ENCODE measurements at places on chromosomes 5 and 9.
A peak's percentile ranks its signal among the peaks of the same experiment; 100 is the strongest.

DNA sequence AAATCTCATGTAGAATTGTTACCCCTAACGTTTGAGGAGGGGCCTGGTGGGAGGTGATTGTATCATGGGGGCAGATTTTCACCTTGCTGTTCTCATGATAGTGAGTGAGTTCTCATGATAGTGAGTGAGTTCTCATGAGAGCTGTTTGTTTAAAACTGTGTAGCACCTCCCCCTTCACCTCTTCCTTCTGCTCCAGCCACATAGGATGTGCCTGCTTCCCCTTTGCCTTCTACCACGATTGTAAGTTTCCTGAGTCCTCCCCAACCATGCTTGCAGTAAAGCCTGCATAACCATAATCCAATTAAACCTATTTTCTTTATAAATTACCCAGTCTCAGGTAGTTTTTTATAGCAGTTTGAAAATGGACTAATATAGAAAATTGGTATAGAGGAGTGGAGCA, 1783.7 kb upstream of the CDH9 start:
- no peak for DNase-seq

DNA sequence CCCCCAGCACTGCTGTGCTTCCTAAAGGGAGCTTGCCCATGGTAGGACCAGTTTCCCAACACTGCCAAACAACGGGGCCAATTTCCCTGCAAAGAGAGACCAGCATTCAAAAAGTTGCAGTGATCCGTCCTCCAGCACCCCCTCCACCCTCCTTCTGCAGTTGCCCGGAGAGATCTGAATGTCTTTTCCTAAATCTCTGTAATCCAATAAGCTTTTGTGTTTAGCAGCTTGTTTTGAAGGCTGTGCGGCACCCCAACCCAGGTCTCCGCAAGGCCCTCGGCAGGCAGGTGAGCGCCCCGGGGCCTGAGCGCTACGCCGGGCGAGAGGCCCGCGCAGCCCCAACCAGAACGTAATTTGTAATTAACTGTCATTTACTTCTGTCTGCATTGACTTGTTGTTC, 366.9 kb upstream of the IRX2 start:
- peak; percentile 47 for DNase-seq

DNA sequence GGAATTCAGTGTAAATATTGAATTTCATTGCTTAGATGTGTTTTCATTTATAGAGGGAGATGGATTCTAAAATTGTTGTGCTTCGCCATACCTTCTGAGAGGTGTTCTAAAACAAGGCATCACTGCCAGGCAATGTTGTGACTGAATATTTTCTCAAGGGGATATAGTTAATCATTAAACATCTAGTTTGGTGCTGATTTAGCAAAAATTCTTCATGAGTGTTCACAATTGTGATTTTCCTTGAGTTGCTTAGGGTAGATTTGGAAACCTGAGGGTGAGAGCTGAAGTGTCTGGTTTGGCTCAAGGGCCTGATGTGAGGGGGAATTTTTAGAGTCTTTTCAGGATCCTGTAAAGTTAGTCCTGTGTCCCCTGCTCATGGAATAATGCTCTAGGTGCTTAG, 104.5 kb downstream of the MAT2B start:
- DNase-seq, result no peak

DNA sequence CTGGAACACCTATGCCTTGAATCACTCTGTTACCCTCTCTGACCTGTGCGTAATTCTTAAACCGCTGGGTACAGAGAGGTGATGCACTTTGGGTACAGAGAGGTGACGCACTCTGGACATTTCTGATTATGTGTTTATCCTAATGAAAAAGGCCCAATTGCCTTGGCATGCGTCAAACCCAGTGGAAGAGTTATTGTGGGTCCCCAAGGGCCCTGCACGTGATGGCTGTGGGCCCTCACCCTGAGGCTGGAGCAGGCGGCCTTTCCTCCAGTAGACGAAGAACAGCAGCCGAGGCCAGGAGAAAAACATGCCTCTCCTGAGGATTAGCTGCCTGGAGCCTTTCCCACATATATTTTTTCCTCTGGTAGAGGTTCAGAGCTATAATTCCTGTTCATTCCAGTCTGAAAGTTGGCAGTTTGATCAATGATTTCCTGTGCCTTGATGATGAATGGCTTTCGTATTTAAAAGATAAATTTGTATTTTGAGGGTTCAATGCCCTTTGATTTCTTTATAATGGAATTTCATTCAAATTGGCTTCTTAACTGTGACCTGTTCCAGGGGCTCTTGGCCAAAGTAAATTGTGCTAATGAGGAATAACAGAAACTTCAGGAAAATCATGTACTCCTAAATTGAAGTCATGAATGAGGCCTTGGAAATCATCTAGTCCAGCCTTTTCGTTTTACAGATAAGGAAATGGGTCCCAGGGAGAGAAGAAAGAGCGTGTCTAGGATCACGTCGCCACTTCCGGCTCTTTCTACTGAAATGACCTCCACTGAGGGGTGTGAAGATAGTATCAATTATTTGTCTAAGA, 22.8 kb downstream of the ACER2 start:
- DNase-seq, result no peak

DNA sequence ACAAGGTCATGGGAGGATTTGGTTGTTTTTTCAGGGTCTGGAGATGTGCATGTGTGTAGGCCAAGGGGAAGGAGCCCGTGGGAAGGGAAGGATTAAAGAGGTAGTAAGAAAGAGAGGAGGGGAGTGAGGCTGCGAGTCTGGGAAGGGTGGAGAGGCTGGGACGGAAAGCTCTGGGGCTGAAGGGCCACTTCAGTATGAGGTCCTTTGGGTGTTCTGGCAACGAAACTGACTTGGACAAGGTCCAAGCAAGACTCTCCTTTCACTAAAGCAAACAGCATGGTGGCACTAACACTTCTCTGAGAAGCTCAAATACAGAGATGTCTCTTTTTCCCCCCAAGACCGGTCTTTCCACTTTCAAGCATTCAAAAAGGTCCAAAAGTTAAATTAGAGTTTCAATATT, 394.5 kb downstream of the ARHGEF28 start:
- DNase-seq, result no peak

DNA sequence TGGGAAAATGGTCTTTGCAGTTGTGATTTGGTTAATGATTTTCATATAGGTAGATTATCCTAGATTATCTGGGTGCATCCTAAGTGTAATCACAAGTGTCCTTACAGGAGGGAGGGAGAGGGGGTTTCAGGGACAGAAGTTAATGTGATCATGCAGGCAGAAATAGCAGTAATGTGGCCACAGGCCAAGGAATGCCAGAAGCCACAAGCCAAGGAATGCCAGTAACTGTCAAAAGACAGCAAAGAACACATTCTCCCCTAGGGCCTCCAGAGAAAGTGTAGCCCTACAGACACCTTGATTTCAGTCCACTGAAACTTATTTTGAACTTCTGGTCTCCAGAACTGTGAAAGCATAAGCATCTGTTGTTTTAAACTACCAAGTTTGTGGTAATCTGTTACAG, 2074.5 kb downstream of the MAT2B start:
- DNase-seq, result no peak

- DNase-seq, result no peak
Measured at GRCh38 chr5:3373391-3373790, 222.2 kb upstream of the IRX1 start.

- DNase-seq, result peak; percentile 97
Measured at GRCh38 chr9:128733256-128733655, 9.3 kb upstream of the ZDHHC12 start.

- DNase-seq, result no peak
Measured at GRCh38 chr5:125978015-125978414, 445.2 kb upstream of the GRAMD2B start.

GRCh38 chr9:116096853-116097252, 56.7 kb upstream of the PAPPA start:
- DNase-seq, result no peak

DNA sequence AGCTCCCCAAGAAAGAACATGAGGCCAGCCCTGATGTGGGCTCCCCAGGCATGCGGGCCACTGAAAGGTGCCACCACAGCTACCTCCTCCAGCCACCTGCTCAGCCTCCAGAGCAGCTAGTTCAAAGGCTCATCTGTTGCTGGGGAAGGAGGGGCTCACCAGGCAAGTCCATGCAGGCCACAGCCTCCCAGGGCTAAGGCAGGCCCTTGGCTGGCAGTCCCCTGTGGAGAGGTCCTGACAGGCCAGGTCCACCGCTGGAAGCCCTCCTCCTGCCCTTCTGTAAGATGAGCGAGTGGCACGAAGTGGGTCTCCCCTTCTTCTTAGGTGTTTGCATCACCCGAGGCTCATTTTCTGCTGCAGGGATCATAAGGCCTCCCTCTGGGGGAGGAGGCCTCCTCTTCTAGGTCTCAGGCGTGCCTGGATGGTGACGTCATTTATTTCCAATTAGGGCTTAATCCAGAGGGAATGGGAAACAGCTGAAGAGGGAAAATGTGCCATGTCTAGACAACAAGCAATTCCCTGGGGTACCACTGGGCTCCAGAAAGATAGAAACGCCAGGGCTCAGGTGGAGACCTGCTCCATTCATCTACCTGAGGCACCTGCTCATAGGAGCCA, 91.6 kb downstream of the CFAP90 start:
- no peak for DNase-seq

- no peak for DNase-seq
Measured at GRCh38 chr5:61228691-61229280, 66.5 kb upstream of the SMIM15 start.

GRCh38 chr5:114174131-114174530, 187.7 kb upstream of the KCNN2 start:
- DNase-seq, result no peak

DNA sequence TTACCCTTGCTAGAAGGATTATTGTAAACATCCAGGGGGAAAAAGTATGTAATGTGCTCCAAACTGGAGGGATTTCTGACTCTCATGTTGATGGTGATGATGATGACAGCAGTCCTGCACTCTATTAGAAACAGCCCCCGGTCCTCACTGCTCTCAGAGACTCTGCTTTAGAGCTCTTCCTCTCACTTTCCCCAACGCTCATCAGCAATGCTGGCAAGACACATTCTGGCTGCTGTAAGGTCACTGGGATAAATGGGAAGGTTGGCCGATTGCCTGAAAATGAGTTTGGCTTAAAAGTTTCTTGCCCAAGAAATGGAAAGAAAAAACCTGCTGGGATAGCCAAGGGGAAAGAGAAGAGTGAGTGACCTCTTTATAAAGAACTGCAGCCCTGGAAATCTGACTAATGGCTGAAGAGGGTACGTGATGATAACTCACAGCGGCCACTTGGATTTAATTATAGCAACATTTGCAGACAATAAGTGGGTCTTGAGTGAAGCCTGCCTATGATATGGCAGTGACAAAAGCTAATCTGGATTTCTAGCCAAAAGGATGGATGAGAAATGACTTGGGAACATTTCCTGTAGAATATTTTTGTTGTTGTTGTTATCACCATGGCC, 235.8 kb downstream of the TMEM38B start:
- DNase-seq, result no peak

- DNase-seq, result no peak
Measured at GRCh38 chr9:37248651-37249163, 128.3 kb downstream of the ZCCHC7 start.

- DNase-seq, result no peak
Measured at GRCh38 chr5:115583474-115583873, 18.8 kb downstream of the TICAM2 start.

DNA sequence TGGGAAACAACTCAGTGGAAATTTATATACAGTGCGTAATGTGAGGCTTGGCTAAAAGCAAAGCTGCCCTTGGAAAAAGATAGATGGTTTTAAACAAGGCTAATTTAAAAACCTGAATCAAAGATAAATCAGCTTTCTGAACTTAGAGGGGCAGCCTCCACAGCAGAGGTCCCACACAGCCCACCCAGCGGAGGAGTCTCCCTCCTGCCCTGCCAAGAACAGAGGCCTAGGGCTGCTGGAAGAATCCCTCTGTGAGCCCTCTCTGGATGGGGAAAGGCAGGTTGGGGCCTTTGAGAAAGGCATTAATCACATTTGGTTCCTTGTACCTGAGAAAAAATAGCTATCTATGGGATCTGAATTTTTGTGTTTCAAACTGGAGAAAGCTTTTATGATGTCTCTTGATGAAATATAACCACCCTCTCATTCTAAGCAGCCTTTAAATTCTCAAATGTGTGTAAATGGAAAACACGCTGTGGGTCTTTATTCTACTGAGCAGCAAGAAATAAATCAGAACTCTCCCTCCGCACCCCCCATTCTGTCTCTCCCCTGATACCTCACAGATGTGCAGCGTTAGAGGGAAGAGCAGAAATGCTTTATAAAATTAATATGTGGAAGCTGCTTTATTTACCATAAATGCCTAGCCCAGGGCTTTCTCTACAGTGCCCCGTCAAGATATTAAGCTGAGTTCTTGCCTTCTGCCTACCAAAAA, 329.2 kb downstream of the EFNA5 start:
- no peak for DNase-seq

DNA sequence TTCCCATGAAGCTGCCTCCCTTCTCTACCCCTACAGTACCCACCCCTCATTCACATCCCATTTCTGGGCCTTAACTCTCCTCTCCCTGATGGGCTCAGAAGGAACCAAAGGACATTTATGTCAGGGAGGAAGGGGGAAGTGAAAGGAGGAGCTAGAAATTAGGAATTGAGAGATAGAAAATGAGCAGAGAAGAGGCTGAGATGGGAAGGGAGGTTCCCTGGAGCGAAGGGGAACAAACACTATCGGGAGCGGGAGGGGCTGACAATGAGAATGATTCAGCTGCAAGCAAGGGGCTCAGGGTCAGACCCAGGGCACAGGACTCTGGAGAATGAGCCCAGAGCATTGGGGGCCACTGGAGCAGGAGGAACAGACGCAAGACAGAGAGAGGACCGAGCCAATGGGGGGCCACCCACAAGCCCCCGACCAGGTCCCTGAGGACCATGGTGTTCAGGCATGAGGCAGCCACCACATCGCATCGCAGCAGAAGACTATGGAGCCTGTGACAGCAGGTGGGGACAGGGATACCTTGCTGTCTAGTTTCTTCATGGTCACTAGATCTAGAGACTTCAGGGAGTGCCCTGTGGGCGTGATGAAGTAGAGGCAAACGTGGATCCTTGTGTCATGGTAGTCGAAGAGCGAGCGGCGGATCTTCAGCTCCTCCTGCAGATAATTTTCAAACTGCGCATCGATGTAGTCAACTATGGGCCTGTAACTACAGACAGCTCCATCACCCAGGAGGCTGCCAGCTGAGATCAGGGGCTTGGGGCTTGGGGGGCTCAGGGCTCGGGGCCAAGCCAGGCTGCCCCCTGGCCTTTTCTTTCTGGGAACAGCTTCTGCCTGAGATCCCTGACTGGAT, 13.6 kb downstream of the SEPTIN8 start:
- no peak for DNase-seq

DNA sequence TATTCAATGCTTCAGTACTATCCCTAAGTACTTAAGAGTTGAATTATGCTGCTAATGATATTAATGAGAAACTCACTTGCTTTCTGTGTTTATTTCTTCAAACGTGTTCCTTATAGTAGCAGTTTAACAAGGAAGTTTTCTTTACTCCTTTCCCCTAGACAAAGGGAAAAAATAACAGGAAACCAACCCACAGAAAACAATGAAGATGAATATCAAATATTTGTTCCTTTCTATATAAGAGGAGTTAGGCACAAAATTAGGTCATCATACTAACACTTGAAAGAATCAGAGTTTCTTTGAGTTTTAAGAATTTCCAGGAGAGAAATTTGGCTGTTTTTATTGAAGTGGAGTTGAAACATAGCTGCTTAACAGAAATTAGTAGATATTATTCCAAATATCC, 15.4 kb upstream of the OCLN start:
- no peak for DNase-seq

GRCh38 chr9:94030318-94031179, 53.7 kb upstream of the PTPDC1 start:
- DNase-seq, result peak; percentile 86

- no peak for DNase-seq
Measured at GRCh38 chr9:123642291-123643278, 286.6 kb downstream of the CRB2 start.

- DNase-seq, result no peak
Measured at GRCh38 chr5:23330726-23331125, 176.7 kb upstream of the PRDM9 start.

Measured in H9 (cell line).